ENCODE measurements at places on chromosomes 13 and 19.
A peak's percentile ranks its signal among the peaks of the same experiment; 100 is the strongest.

GRCh38 chr19:17784201-17785008, 10.5 kb upstream of the B3GNT3 start:
- peak; percentile 84 for DNase-seq

DNA sequence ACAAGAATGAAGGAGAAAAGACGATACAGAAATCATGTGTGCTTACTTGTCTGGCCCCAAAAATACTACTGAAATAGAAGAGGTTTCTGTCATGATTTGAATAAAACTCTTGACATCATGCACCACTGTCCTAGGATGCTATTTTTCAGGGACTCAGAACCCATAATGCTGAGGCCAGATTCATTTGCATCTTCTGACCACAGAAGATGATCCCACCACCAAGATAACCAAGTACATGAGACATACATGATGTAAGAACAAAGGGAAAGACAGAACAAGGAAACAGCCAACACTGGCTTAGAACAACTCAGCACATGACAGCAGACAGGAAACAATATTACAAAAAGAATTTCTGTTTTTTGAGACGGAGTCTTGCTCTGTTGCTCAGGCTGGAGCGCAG, 2.5 kb downstream of the ZNF552 start:
- DNase-seq = no peak

DNA sequence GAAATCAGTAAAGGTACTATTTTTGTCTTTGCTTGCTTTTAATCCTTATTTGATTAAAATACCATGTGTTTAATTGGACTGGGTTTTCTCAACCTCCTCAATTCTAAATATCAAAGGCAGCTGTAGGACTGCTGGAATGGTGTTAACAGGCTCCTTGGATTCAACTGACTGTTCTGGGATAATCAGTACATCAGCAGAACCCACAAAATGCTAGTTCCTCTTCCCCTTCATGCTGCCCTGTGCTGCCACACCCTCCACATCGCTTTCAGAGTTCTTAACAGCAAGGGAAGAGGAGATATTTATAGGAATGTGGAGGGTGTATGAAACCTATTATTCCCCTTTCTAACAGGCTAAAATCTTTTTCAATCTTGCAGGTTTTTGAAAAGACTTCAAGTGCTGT, 82.4 kb downstream of the KCTD12 start:
- no peak for DNase-seq

DNA sequence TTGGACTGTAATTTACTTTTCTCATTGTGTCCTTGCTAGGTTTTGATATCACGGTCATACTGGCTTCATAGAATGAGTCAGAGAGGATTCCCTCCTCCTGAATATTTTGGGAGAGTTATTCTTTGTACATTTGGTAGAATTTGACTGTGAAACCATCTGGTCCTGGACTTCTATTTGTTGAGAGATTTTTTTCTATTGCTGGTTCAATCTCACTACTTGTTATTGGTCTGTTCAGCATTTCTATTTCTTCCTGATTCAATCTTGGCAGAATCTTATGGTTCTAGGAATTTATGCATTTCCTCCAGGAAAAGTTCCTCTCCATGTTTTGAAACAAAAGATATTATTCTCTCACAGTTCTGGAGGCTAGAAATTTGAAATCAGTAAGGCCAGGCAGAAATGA, 4.9 kb upstream of the CD33 start:
- DNase-seq = no peak

DNA sequence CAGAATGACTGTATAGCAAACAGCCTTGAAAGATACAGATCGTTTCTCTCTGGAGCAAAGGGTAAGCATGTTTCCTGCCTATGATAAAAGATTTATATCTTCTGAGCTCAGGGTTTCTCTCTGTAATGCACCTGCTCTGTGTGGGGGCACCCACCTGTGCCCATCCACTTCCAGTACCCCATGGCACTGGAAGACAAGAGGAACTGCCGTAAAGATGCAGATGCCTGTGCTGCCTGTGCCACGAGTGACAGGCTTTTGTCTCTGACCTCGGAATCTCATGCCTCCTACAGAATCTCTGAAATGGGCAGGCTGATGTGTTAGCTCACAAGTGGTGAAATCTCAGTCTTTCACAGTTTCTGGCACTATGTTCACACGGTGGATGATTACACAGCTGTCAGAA, 50.3 kb upstream of the ATP11A start:
- DNase-seq = no peak

All from BE2C (cell line).